ENCODE measurements at places on chromosomes 1 and 21. TPM values are rescaled to one million over a fixed set of nuclear protein-coding genes. Genes with fewer than 3 reads are reported as not detected.

The CRYBG2 gene
- 1.8 TPM for total RNA-seq

The TMEM61 gene
- total RNA-seq = not detected

GRCh38 chr1:69312055-69312732 lies 255.5 kb upstream of the LRRC7 start:
- DNase-seq = no peak
- H3K27ac ChIP-seq = no peak overlapping the region
- H3K27me3 ChIP-seq = no peaks in the 10 kb centered on the region
- no peaks in the 10 kb centered on the region for H3K4me1 ChIP-seq

DNA sequence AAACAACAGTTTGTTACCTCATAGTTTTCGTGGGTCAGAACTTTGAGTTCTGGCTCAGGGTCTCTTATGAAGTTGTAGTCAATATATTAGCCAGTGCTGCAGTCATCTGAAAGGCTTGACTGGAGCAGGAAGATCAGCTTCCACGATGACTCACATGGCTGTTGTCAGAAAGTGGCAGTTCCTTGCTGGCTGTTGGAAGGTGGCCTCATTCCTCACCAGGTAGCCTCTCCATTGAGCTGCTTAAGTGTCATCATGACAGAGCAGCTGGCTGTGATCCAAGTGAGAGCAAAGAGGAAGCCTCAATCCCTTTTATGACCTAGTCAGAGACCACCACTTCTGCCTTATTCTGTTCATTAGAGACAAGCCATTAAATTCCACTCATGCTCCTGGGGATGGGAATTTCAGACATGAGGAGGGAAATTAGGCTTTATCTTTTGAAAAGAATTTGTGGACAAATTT lies 5.6 kb downstream of the OSBPL9 start:
- H3K4me1 ChIP-seq = peaks cover 13% of the 10 kb centered on the region
- peak; percentile 78 for DNase-seq
- H3K27ac ChIP-seq = no peak overlapping the region
- H3K27me3 ChIP-seq = no peaks in the 10 kb centered on the region
- H3K36me3 ChIP-seq = no peaks in the 10 kb centered on the region

DNA sequence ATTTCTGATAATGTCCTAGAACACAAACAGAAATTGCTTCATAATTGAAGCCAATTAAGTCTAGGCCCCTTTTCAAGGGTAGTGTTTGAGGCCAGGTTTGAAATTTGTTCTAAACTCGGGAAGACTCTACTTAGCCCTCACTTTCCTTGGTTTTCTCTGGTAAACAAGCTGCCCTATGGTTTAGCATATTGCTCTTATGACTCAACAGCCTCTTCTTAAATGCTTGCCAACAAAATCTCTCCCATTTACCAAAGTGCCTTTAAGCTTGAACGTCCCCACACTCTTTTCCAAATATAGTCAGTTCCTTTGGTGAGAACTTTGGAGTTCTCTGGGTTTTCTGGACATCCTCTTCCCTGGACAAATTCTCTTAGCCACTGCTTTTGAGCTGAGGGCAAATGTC lies 5.8 kb upstream of the LCE6A start:
- H3K4me1 ChIP-seq = no peaks in the 10 kb centered on the region
- no peak overlapping the region for H3K4me3 ChIP-seq
- H3K27ac ChIP-seq = no peak overlapping the region
- H3K27me3 ChIP-seq = no peaks in the 10 kb centered on the region

- peak; percentile 70 for DNase-seq
- no peaks in the 10 kb centered on the region for H3K27me3 ChIP-seq
- H3K36me3 ChIP-seq = no peaks in the 10 kb centered on the region
- H3K4me3 ChIP-seq = no peak overlapping the region
- peaks cover 15% of the 10 kb centered on the region for H3K4me1 ChIP-seq
Measured at GRCh38 chr1:8218351-8219092, 99.4 kb upstream of the SLC45A1 start.

DNA sequence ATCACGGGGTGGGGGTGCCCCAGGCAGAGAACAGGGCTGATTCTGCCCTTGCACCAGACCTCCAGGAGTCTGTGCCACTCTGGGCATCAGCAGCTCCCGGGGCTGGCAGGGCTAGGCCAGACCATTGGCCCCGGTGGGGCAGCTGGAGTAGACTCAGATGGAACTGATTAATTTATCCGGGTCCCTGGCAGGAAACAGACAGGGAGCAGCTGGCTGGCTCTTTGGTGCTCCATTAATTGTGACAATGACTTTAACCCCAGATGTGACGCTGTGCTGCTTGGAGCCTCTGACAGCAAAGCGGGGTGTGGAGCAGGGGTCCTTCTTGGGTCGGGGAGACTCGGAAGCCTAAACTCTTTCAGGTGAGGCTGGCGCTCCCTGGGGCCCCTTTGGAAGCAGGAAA lies 9.5 kb downstream of the EPHA8 start:
- H3K36me3 ChIP-seq = no peaks in the 10 kb centered on the region
- H3K4me1 ChIP-seq = no peaks in the 10 kb centered on the region
- no peak for DNase-seq
- H3K27me3 ChIP-seq = peaks cover 38% of the 10 kb centered on the region
- no peak overlapping the region for H3K27ac ChIP-seq

- no peaks in the 10 kb centered on the region for H3K27me3 ChIP-seq
- no peak overlapping the region for H3K4me3 ChIP-seq
- no peak overlapping the region for H3K27ac ChIP-seq
- no peaks in the 10 kb centered on the region for H3K4me1 ChIP-seq
Measured at GRCh38 chr1:162458236-162458635, 39.4 kb upstream of the UHMK1 start.

GRCh38 chr1:21613072-21613867 lies 55.9 kb downstream of the RAP1GAP start:
- H3K4me1 ChIP-seq = no peaks in the 10 kb centered on the region
- peaks cover 8% of the 10 kb centered on the region for H3K27me3 ChIP-seq
- no peak for DNase-seq
- H3K27ac ChIP-seq = no peak overlapping the region
- no peak overlapping the region for H3K4me3 ChIP-seq
- no peaks in the 10 kb centered on the region for H3K36me3 ChIP-seq

DNA sequence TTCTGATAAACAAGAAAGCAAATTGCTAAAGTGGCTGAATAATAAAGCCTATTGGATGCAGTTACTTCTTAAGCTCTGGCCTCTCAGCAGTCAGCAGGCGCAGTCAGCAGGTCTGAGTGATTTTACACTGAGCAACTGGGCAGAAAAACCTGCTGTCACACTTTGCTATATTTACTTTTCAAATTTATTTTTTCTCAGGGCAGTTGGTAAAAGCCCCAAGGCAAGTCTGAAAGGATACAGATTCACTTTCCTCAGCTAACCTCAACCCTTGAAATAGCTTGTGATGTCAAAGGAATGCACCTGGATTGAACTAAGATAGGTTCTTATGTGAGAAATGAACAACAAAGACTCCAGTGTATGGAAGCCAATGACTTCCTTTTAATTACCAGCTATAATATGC lies 34.0 kb downstream of the ATP5PF start:
- H3K27me3 ChIP-seq = no peaks in the 10 kb centered on the region
- H3K4me1 ChIP-seq = peaks cover 4% of the 10 kb centered on the region
- no peak overlapping the region for H3K4me3 ChIP-seq
- H3K36me3 ChIP-seq = no peaks in the 10 kb centered on the region
- H3K27ac ChIP-seq = no peak overlapping the region
- DNase-seq = no peak

DNA sequence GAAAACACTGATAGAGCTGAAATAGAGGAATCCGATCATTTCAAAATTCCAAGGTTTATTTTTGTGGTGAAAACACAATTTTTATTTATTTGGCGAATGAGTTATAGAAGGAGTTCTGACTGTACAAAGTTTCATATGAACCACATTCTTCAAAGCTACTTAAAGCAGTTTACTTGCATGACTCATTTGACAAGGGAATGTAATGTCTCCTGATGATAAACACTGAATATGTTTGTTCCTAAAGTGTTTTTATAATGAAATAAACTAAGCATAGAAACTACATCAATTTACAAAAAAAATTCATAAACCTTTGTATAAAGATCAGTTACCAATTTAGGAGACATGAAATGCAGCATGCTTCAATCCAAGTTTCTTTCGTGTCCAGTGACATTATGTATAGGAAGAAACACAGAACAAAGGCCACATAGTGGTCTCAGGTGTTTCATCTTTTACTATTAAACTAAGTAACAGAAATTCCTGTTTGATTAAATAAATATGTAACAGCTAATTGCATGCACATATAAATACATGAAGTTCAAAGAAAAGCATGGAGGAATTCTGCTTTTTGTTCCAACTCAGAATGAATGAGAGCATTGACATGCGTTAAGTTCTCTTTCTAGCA lies 2.5 kb downstream of the PRKACB start:
- no peak overlapping the region for H3K4me3 ChIP-seq
- H3K27ac ChIP-seq = no peak overlapping the region
- peaks cover 11% of the 10 kb centered on the region for H3K4me1 ChIP-seq
- no peaks in the 10 kb centered on the region for H3K36me3 ChIP-seq

DNA sequence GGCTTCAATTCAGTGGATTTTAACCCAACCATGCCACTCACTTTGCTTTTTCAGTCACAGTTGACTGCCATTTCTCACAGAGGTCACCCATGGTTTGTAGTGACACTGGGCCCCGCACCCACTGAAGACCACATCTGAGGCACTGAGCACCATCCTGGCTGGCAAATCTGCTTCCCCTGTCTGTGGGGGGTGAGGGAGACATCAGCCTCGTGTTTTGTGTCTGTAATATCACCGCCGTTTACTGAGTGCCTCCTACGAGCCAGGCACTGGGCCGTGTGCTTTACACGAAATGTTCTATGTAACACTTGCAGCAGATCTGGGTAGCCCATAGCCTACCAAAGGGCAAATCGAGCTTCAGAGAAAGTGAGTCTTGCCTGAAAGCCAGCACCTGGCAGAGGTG lies 161.8 kb downstream of the PGBD5 start:
- H3K27ac ChIP-seq = no peak overlapping the region
- no peak for DNase-seq
- peaks cover 23% of the 10 kb centered on the region for H3K36me3 ChIP-seq
- no peak overlapping the region for H3K4me3 ChIP-seq

- H3K27me3 ChIP-seq = no peaks in the 10 kb centered on the region
- H3K4me1 ChIP-seq = peaks cover under 1% of the 10 kb centered on the region
- no peak for DNase-seq
- H3K27ac ChIP-seq = no peak overlapping the region
Measured at GRCh38 chr1:197770243-197770642, 5.0 kb downstream of the DENND1B start.

DNA sequence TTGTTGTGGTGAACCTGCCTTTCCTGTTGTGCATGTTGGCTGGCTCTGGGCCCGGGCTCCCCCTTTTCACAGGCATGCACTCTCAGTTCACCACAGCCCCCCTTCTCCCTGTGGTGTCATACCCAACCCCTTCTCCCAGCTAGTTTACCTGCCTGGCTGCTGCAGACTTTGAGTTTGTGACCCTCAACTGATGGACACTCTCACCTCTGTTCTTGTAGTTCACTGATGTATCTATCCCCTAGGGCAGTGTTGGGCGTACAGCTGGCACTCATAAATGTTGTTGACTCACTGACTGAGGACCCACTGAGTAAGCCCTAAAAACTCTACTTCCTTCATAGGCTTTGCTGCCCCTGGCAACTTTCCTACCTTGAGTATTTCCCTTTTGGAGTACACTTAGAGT lies 54.9 kb downstream of the WDR64 start:
- no peak overlapping the region for H3K27ac ChIP-seq
- H3K36me3 ChIP-seq = no peaks in the 10 kb centered on the region
- peaks cover 4% of the 10 kb centered on the region for H3K4me1 ChIP-seq
- H3K27me3 ChIP-seq = no peaks in the 10 kb centered on the region
- peak; percentile 39 for DNase-seq

DNA sequence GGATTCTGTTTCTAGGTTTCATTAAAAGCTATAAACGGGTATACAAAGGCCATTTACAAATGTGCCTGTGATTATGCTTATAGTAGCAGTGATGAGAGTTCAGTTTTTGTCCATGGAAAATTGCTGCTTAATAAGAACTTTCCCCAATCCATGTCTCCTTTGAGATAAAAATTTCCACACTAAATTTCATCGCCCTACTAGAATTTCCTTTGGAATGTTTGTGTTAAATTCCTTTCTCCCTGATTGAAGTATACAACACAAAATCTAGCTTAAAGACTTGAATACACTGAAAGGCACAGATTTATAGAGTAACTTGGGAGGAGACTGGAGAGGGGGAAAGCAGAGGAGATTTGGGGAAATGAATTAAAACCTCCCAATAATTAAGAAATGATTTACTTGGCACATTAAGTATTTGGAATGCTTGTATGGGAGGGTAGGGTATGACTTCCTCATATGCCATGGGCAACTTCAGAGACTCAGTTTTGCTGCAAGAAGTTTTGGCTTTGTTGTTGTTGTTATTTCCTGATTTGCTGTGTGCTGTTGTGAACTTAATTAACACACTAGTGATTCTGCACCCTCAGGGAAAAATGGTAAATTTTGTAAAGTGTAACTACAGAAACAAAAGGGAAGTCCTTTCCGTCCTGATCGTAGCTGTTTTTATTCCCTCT lies 157.6 kb upstream of the LMO4 start:
- DNase-seq = no peak
- H3K36me3 ChIP-seq = no peaks in the 10 kb centered on the region
- H3K4me3 ChIP-seq = no peak overlapping the region
- no peak overlapping the region for H3K27ac ChIP-seq

- peak overlapping the region; percentile 24 for H3K4me3 ChIP-seq
- peaks cover 43% of the 10 kb centered on the region for H3K4me1 ChIP-seq
- DNase-seq = peak; percentile 94
- no peaks in the 10 kb centered on the region for H3K36me3 ChIP-seq
Measured at GRCh38 chr1:8202182-8202905, 115.6 kb upstream of the SLC45A1 start.

- H3K4me1 ChIP-seq = peaks cover 11% of the 10 kb centered on the region
- no peak overlapping the region for H3K4me3 ChIP-seq
- H3K27me3 ChIP-seq = no peaks in the 10 kb centered on the region
- DNase-seq = peak; percentile 85
Measured at GRCh38 chr1:209095627-209096595, 487.6 kb upstream of the CAMK1G start.

GRCh38 chr1:230537456-230537855 lies 104.8 kb upstream of the COG2 start:
- peaks cover 2% of the 10 kb centered on the region for H3K4me1 ChIP-seq
- no peak for DNase-seq
- no peaks in the 10 kb centered on the region for H3K36me3 ChIP-seq
- H3K27me3 ChIP-seq = peaks cover 21% of the 10 kb centered on the region
- no peak overlapping the region for H3K4me3 ChIP-seq

DNA sequence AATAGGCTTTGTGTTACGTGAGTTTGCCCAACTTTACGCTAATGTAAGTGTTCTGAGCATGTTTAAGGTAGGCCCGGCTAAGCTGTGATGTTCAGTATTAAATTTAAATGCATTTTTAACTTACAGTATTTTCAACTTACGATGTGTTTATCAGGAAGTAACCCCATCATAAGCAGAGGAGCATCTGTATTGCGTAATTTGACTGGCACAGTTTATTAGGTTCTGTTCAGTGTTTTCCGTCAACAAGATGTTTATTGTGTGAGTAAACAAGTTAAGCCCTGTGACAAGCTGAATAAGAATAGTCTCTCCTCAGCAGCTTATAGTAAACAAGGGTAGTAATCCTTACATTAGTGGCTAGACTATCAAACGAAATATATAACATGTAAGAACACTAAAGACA lies 27.2 kb upstream of the SHISA4 start:
- peaks cover 52% of the 10 kb centered on the region for H3K36me3 ChIP-seq
- no peaks in the 10 kb centered on the region for H3K4me1 ChIP-seq
- H3K27me3 ChIP-seq = no peaks in the 10 kb centered on the region
- DNase-seq = no peak
- no peak overlapping the region for H3K27ac ChIP-seq

- no peak overlapping the region for H3K27ac ChIP-seq
- no peaks in the 10 kb centered on the region for H3K4me1 ChIP-seq
- no peaks in the 10 kb centered on the region for H3K36me3 ChIP-seq
- no peak for DNase-seq
Measured at GRCh38 chr1:48190881-48191280, 31.6 kb upstream of the SLC5A9 start.
